NCI-H1105 (cell line): ENCODE measurements at places on chromosomes 2 and 18.
A peak's percentile ranks its signal among the peaks of the same experiment; 100 is the strongest.

DNA sequence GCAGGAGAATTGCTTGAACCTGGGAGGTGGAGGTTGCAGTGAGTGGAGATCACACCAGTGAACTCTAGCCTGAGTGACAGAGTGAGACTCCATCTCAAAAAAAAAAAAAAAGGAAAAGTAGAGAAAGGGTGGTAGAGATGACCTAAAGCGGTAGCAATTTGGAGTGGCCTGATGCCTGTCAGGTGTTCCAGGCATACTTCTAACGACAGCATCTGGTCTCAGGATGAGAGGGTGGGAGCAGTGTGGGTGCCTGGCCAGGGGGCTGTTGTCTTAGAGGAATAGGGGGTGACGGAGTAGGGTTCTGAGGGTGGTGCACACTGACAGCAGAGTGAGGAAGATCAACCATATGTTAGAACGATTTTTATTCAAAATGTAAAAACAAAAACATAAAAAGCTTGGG is 21.8 kb downstream of the ZNF236 start:
- no peak for DNase-seq

DNA sequence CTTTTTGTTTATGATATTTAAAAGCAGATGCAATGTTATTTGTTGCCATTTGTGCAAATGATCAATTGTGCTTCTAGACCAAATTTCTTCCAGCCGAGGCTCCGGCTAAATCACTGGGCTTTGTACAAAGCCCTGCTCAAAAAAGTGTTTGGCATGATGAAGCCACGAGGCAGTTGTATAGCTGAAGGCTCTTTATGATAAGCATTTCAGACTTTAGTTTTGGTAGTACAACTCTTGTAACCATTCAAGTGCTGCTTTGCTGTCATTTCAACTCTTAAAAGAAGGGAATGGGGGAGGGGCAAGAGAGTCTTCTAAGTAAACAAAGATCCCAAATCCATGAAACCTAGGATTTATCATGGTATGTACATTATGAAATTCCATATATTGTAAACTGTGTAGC is 3.3 kb upstream of the ZNF532 start:
- peak; percentile 10 for DNase-seq

- DNase-seq = peak; percentile 63
Measured at GRCh38 chr2:71000780-71001591, 6.3 kb upstream of the TEX261 start.

GRCh38 chr2:178268435-178268834 is 74.1 kb downstream of the OSBPL6 start:
- DNase-seq = no peak

GRCh38 chr2:113084249-113085000 is 16.7 kb downstream of the IL1F10 start:
- DNase-seq = no peak
